Suppressor macrophage treated with lipopolysaccharide for 1 hour (primary cell): ENCODE measurements at places on chromosomes 6 and 20.

GRCh38 chr20:33539129-33539528, 49.2 kb downstream of the CBFA2T2 start:
- DNase-seq, result no peak

- DNase-seq, result peak; percentile 75
Observed at GRCh38 chr20:38307371-38308046, 3.6 kb downstream of the BPI start.

GRCh38 chr20:54429364-54429763, 46.0 kb upstream of the DOK5 start:
- DNase-seq, result no peak

GRCh38 chr20:12847872-12848271, 160.9 kb upstream of the SPTLC3 start:
- DNase-seq, result no peak

- DNase-seq, result no peak
Observed at GRCh38 chr6:145845557-145845956, 31.0 kb upstream of the FBXO30 start.

DNA sequence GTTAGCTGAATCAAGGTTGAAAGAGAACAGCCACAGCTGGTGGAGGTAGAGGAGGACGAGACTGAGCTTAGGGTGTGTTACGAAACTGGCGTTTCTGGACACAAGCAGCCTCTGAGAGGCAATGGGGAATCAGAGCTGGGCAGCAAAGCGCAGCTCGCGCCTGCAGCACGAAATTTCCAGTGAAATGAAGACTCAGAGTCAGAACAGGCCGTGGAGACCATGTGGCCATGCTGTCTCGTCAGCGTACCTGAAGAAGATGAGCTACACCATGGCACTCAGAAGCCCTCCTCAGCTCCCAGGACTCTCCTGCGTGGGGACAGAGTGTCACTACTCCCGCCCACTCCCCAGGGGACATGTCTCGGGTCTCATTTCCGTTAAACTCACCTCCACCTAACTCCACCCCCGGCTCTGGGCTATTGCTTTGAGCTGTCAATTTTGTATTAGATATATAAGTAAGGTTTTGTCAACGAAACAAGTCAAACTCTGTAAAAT, 256.9 kb downstream of the ERMARD start:
- no peak for DNase-seq

- no peak for DNase-seq
Observed at GRCh38 chr6:7815716-7816115, 89.8 kb downstream of the BMP6 start.

DNA sequence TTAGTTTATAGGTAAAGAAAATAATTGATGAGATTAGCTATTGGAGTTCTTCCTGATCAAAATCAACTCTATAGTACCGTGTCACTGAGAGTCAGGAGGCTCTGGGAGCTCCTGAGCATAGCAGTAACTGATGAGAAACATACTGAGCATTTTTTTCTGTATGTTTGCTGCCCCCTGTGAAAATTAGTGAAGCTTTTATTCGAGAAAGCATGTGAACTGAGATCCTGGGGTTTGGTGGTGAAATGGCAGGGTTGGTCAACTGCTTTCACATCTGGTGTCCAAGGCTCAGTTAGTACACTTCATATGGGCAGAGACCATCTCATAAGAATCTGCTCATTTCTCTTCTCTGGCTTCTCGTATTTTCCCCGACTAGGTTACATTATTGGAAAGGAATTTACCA, 4.1 kb upstream of the ABT1 start:
- DNase-seq, result no peak

DNA sequence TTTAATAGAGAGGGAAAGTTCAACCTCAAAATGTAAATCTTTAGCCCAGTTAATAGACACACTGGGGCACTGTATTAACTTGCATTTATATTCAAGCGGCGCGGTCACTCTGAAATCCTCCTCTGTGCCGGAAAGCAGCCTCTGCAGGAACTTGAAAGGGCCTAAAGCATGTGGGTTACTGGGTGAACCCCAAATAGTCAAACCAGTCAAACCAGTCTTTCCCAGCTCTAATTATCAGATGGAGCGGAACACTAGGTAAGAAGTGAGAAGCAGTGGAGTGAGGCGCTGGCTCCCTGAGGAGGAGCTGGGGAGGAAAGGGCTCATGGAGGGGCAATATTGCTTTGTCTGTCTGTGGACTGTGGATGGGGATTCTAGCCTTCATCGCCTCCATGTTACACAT, 531.3 kb downstream of the QKI start:
- no peak for DNase-seq

GRCh38 chr6:166952567-166953486, 3.5 kb downstream of the RNASET2 start:
- no peak for DNase-seq

DNA sequence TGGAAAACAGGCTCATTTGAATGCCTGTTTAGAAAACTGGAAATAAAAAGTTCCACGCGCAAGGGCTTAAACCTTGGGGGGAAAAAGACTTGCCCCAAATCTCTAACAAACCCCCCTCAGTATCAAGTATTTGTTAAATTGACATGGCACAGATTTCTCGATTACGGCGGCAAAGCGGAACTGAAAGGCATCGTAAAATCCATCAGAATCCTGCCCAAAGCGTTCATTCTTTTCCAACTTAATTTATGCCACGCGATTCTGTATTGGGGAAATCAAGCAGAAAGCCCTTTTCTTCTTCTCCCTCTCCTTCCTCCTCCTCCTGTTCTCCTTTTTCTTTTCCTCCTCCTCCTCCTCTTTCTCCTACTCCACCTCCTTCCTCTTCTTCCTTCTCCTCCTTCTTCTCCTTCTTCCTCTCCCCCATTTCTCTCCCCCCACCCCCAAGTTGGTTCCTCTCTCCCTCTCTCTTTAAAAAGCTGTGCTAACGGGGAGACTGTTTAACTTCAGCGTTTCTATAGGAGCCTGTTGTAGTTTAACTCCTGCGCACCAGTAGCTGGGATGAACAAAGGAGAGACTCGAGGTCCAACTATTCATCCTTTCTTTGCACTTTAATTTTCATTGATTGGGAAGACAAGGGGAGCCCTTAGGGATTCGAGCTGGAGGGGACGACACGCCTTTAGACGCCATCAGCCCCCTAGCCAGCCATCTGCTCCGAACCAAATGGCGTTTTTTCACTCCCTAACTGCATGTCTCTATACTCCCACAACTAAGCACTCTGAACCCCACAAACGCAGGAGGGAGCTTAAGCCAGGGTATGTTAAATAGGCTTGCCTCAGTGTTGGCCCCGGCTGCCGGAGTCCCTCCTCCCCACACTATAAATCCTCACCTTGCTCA, 2.7 kb upstream of the DLL1 start:
- no peak for DNase-seq

DNA sequence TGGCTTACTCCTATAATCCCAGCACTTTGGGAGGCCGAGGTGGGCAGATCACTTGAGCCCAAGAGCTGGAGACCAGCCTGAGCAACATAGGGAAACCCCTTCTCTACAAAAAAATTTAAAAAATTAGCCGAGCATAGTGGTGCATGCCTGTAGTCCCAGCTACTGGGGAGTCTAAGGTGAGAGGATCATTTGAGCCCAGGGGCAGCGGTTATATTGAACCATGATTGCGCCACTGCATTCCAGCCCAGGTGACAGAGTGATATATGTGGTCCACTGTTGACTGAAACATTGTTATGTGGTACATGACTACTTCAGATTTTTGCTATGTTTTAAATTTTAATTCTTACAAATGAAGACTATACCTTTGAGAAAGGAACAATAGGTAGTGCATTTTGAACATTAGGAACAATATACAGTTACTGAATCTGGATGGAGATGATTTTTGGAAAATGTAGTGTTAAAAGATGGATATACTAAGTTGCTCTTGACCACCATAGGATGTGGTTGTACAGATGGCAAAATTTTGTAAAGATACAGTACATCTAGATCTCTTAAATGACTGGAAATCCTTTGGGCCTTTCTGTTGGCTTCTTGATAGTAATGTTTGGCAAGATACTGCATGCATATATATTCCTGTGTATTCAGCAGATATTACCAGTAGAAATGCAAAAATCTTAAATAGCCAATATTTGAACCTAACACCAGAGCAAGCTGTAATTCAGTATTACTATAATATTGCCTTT, 35.9 kb downstream of the MAPK14 start:
- DNase-seq, result no peak

GRCh38 chr6:116450769-116451740, 10.1 kb upstream of the CALHM6 start:
- peak; percentile 67 for DNase-seq

DNA sequence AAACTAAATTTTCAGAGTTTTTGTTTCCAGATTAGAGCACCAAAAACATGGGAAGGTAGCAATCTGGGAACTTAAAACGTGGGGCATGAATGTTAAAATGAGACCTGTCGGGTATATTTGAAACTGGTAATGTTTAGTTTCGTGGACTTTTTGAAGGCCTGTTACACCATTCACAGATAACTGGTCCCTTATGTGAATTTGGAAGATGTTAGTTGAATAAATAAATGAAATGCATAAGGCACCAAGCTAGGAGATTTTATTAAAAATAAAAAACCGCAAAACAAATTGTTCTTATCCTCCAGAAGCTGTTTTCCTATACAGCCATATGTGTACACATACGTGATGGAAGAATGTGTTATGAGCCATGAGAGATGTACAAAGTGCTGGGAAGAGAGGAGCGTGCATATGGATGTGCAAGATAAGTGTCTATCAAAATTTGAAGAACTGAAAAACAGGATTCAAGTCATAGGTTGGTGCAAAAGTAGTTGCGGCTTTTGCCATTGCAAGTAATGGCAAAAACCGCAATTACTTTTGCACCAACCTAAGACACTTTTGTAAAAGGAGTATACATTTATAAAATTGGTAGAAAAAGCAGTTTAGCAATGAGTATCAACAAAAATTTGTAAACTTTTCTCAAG, 700 bp upstream of the MCUR1 start:
- peak; percentile 33 for DNase-seq

DNA sequence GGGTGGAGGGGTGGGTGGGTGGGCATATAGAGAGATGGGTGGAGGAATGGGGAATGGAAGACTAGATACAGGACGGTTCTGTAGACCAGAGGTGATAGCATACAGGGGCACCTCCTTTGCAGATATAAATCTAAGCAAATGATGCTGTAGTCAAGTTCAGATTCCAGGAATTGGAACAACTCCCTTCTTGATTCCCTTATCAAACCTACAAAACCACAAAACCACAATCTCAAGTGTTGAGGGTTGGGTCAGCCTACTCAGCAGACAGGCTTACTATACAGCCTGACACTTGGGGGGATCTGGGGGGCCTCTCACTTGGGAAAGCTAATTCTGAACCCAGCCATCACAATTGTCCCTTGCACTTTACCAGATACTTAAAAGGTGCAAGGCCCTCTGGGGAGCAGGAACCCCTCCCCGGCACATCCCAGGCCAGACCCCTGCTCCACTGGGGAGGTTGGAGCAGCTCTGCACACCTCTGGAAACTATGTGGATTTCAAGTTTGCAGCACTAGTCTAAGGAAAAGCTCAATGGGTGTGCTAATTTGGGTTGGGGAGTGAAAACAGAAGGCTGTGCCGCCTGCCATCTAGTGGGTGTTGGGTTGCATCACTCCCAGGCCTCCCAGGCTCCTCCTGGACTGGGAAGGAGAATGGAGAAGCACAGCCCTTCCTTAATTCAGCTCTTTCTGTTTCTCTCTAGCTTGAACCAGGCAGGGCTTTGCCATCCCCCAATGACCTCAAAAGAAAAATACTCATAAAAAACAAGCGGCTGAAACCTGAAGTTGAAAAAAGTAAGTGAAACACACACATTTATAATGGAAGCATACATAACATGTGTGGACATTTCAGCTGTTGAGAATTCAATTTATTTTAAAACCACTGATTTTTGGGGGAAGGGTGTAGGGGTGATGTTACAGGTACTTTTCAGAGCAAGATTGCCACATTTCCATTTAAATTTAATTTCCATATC, 121.2 kb upstream of the LAMP5 start:
- DNase-seq, result peak; percentile 88

DNA sequence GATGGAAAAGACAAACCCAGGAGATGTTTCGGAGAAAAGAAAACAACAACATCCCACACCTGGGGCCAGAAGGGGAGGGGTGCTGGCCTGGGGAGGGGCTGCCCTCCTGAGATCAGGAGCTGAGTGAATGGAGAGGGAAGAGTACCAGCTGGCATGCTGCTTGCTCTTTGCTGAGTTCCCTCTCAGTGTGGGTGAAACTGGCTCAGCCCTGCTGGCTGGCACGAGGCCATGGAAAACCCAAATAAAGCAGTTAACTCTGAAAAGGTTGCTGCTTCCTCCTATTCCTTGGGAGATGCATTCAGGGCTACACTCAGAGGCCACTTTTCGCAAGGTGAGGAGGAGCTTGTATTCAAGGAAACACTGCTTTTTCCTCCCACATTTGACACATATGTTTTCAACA, 8.0 kb upstream of the KCNK16 start:
- DNase-seq, result peak; percentile 52

- no peak for DNase-seq
Observed at GRCh38 chr6:143333749-143334520, 116.6 kb downstream of the ADAT2 start.

GRCh38 chr6:122567034-122567433, 43.2 kb upstream of the PKIB start:
- no peak for DNase-seq

DNA sequence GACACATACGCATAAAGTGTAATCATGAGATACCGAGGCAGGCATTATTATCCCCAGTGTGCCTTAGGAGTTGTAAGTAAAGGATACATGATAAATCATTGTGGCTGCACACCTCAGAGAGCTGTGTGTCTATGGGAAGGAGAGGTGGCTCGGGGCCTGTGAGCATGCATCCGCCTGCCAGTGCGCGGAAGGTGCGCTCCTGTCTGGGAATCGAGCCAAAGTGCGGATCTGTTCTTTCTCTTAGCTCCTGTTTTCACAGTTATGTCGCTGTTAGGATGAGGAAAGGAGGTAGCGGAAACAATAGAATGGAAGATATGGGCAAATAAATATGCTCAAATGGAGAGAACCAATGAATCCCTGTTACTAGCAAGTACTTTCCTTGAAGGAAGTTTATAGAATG, 98.0 kb downstream of the ANKRD6 start:
- DNase-seq, result no peak

DNA sequence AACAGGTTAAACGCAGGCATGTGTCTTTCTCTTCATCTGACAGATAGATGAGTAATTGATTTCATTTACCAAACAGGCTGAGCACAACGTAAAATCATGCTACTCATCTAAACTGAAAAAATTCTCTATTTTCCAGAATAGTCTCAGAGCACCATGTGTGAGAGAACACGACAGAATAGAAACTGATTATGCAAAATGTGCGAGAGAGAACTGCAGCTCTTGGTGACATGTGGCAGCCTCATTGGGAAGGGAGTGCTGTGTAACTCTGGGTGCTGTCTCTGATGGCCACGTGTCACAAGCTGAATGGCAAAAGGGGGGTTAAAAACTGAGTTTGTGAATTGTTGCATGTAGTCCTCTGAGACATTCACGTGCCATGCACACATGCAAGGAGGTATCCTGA, 143.7 kb upstream of the ATXN1 start:
- DNase-seq, result no peak

GRCh38 chr6:144395014-144395413, 109.9 kb downstream of the UTRN start:
- peak; percentile 61 for DNase-seq

GRCh38 chr6:100346828-100347227, 117.9 kb downstream of the SIM1 start:
- peak; percentile 20 for DNase-seq

- DNase-seq, result no peak
Observed at GRCh38 chr6:1105833-1106400, 206.0 kb upstream of the FOXQ1 start.

- DNase-seq, result no peak
Observed at GRCh38 chr20:4869290-4870193, 131.8 kb downstream of the SLC23A2 start.
